ENCODE measurements at places on chromosomes 7 and 10.

GRCh38 chr10:12455766-12456165 is 106.4 kb downstream of the CAMK1D start:
- DNase-seq = no peak

DNA sequence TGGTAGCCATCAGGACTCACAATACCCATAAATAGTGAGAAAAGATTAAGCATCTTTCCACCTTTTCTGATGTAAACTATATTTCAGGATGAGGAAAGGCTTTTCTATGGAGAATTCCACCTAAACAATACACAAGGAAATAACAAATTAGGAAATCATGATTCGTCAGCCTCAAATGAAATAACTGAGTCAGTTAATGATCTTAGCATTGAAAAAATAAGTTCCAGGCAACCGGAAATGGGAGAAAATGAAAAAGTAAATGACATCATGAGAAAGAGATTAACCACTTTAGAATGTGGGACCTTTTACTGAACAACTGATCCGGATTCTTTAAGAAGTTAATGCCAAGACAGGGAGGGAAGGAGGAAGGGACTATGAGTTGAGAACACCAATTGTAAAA is 742.3 kb downstream of the TNS3 start:
- no peak for DNase-seq

DNA sequence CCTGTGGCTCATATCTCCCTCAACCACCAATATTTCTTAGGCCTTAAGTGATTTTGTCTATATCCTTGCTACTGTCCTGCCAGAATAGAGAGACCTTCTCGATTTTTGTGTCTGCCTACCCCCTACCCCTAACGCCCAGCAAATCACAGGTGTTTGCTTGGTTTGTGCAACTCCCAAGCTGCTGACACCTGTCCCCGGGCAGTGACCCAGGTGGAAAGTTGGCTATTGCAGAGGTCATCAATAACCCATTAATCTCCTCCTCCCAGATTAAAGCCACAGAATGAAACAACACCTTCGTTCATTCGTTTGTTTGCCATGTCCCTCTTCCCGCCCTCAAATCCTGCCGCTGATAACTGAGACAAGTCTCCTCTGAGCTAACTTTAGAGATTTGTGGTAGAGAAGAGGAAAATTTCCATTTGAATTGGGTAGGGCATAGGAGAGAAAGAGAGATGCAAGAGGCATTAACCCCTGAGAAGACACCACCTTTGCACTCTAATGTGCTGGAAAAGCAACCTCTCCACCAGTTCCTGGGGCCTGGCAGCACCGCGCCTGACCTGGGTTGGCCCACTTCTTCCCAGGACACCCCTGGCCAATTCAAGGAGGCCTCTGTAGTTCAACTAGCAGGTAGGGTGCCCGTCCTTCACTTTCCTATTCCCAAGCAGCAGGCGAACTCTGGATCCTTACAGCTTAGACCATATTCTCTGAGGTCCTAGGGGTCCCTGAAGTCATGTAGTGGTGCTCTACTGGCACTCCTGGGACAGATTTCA is 3.0 kb downstream of the NEUROG3 start:
- no peak for DNase-seq

- peak; percentile 76 for DNase-seq
These were observed at the start of gene ST7 for GRCh38 chr7:116953372-116953905. Gene ST7, plus strand, starts transcription at chr7:116953501. Its CDS starts 40 bp downstream, at chr7:116953541.

GRCh38 chr7:130960208-130960988 is 226.4 kb upstream of the KLF14 start:
- DNase-seq = no peak

- DNase-seq = no peak
These were observed 25.5 kb upstream of the PRKG1 start for GRCh38 chr10:51048792-51049191.

DNA sequence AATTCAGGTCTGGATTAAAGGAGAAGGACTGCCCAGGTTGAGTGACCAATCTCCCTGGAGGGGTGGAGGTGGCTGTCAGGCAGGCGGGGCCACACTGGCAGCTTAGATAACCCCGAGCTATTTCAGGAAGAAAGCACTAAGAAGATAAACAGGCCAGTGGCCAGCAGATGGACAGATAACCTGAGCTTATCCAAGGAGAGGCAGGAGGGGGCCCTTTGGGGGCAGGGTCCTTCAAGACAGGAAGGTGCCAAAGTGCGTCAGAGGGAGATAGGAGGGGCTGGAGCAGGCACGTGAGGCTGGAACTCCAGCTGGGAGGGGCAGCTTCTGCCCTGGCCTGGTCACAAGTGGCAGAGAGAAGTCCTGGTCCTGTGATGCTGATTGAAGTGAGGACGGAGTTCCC is 29.8 kb upstream of the PODXL start:
- no peak for DNase-seq

DNA sequence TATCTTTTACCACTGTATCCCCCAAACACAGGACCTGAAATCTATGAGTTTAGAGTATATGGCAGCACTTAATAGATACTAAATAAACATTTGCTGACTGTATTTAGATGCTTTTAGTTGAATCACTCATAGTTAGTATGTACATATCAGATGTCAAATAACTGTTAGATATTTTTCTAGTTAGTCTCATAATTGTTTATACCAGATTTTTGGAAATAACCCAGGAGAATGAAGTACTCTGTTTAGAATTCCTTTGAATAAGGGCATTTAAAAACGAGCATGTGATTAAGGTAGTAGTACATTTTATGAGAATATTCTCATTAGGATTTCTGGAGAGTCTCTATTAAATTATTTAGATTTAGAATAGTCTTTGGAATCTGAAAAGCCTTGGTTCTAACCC is 22.3 kb upstream of the ZEB1 start:
- no peak for DNase-seq

GRCh38 chr7:43636093-43636492 is 53.2 kb downstream of the STK17A start:
- DNase-seq = no peak

DNA sequence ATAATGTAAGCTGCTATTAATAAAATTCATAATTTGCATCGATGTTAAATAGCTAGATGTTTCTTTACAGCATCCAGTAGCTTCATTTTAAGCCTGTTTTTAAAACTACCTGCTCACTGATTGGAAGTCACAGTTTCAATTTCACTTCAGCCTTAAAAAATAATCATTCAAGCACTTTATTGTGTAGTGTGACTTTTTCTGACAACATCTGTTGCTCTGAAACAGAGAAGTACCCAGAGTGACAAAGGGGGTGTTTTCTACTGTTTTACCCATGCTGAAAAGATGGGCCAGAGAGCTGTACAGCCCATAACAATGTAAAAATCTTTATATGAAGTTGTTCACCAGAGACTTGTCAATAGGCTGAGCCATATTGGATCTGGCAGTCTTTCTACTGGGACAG is 437.2 kb downstream of the MDFIC start:
- no peak for DNase-seq

DNA sequence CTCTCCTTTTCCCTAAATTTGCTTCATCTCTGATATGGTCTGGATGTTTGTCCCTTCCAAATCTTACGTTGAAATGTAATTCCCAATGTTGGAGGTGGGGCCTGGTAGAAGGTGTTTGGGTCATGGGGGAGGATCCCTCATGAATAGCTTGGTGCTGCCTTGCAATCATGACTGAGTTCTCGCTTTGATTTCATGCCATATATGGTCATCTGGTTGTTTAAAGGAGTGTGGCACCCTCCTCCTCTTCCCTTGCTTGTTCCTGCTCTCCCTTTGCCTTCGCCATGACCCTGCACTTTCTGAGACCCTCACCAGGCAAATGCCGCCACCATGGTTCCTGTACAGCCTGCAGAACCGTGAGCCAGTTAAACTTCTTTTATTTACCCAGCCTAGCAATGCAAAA is 14.5 kb downstream of the NOBOX start:
- no peak for DNase-seq

DNA sequence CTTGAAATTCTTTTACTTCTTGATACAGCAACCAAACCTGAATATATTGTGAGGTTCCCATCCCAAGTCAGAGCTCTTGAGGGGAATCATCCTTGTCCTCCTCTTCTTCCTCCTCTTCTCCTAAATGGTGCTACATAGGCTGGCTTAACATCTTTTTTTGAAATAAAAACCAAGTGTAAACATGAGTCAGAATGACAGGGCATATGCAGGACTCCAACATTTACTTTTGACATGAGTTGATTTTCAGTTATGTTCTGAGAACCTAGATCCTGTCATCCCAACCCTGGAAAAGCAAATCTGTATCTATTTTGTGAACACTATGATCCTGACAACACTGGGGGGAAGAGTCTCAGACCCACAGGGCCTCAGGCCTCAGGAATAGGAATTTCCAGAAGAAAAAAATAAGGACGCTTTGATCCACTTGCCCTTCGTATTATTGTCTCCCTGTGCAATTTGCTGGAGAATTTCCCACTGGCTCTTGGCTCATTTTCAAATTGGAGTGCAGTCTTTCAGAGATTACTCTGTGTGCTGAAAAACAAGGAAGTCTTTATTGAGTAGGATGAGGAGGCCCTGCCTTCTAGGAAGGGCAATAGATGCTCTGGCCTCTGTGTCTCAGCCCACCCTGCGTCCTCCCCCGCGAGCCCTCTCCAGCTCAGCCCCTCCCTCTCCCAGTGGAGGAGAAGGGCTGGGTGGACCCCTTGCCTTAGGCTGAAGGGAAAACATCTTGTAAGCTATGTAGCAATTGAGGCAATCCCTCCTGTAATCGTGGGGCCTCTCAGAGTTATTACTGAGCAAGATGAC is 121.6 kb downstream of the CREB5 start:
- no peak for DNase-seq

- DNase-seq = no peak
These were observed 3.6 kb downstream of the WDR86 start for GRCh38 chr7:151406051-151406875.

GRCh38 chr7:4856336-4857057 is 5.3 kb downstream of the PAPOLB start:
- no peak for DNase-seq

DNA sequence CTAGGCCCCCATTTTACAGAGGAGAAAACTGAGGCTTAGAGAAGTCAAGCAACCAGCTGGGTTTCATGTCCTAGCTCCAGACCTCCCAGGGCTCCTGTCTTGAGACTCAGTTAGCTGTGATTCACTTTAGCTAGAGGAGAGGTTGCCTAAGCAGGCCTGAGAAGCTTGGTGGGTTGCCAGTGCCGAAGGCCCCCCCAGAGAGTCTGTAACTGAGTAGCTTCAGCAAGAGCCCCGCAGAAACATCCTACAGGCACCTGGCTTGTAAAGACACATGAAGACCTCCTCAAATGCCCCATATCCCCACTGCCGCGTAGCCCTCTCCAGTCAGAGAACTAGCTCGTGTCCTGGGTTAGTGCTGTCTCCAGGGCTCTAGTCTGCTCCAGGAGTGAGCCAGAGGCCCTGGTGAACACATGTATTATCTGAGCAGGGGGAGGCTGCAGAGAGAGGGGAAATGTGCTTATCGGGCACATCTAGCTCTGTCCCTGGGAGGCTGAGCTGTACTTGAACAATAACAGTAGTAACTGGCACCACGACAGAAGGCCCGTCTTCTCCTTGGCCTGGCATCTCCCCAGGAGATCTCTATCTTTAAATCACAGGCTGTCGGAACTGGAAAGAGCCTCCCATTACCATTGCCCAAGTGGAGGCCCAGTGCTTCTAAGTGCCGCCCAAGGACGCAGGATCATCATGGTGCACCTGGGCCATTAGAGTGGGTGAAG is 28.9 kb downstream of the UNC5B start:
- no peak for DNase-seq

- DNase-seq = no peak
These were observed 128.8 kb downstream of the PPP1R3A start for GRCh38 chr7:113790025-113790424.
